ENCODE measurements at places on chromosomes 6 and 20. TPM values are rescaled to one million over a fixed set of nuclear protein-coding genes. Genes with fewer than 3 reads are reported as not detected.

- peak; percentile 65 for DNase-seq
Observed at GRCh38 chr20:50191065-50191543, 474 bp downstream of the CEBPB start.

DNA sequence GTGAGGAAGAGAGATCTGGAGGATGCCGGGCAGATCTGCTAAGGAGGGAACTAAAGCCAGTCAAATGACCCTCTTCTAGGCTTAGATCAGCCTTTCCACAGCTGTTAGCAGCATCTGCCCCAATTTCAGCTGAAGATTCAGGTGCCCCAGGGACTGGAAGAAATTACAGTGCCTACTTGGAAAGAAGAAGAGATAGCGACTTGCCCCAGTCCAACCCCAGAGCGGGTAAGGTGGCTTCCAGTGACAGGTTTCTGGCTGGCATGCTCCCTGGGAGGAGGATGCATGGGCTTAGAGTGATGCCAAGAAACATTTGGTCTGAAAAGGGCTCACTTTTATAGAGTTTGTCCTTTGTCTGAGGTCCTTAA, 620 bp downstream of the TJAP1 start:
- DNase-seq: no peak

DNA sequence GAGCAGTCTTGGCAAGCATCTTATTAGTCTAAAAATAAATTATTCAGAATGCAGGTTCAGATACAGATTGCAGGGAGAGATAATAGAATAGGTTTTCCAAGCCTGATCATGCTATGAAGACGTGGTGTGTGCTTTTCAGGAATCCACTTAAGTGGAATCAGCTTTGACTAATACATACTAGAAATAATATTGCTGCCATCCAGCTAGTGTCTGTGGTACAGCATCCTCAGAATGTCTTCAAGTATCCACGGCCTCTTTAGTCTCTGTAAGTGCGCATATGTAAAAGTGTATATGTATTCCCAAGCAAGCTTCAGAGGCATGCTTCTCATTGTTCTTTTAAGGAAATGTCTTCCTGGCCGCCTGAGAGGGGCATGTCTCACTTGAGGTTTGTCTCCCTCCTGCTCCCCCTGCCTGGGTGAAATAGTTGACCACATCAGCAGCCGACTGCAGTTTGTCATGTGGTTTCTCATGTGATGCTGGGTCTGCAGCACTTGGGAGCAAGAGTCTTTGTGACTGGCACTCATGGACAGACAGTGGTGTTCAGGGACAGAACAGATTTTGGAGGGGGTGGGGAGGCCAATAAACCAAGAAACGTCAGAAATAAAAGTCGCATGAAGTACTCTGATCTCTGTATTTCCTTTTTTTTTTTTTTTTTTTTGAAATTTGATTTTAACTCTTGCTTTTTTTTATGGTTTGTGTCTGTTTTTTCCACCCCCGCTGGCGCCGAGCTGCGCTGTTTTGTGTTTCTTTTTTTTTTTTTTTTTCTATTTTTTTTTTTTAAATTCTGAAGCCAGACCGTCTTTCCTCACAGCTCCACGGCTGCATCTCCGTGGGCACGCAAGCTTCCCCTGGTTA, 150.8 kb downstream of the PRL start:
- peak; percentile 6 for DNase-seq

GRCh38 chr6:116218172-116218633, 35.7 kb downstream of the TSPYL4 start:
- DNase-seq: no peak

DNA sequence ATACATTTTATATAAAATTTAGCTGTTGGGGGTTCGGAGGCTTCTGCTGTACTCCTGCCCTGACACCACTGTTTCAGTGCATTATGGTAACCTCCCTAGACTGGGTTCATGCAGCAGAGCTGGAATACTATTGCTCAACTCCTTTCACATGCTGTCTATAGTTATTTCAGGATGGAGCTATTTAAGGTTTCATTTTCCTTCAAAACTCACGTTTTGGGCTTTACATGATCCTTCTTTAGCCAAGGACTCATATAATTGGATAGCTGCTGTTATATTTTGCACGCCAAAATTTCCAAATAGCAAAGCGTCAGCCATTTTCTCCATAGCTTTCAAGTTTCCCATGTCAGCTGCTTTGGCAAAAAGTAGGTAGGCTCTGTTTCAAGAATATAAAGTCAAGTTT, 76.8 kb downstream of the SEL1L2 start:
- no peak for DNase-seq

DNA sequence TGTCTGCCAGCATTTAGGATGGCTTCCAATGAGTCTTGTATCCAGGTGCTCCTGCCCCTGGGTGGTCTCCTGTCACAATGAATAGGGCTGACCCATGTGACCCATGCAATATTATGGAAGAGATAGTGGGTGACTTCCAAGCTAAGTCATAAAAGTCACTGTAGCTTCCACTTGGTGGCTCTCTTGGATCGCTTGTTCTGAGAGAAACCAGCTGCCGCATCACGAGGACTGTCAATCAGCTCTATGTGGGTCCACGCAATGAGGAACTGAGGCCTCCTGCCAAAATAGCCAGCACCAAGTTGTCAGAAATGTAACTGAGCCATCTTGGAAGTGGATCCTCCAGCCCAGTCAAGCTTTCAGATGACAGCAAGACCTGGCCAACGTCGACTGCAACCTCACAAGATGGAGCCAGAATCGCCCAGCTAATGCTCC, 14.9 kb upstream of the MATN4 start:
- DNase-seq: peak; percentile 54

DNA sequence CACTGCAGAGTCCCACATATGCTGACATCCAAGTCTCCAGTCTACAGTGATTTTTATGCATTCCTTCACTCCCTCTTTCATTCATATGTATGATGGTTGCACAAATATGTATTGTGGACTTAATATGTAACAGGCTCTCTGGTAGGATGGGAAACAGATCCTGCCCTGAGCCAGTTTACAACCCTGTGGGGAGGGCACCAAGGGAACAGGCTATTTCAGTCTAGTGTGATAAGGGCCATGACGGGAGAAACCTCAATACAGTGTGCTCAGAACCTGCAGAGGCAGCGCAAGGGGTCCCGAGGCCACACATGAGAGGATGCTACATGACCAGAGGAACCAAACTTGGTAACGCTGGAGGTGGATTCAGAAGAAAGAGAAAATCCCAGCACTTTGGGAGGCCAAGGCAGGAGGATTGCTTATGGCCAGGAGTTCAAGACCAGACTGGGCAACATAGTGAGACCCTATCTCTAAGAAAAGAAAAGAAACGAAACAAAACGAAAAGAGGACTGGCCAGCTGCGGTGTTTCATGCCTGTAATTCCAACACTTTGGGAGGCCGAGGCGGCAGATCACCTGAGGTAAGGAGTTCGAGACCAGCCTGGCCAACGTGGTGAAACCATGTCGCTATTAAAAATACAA, 249.8 kb upstream of the JARID2 start:
- DNase-seq: no peak

- DNase-seq: peak; percentile 90
Observed at GRCh38 chr6:3773678-3774298, 22.3 kb upstream of the PXDC1 start.

The DAAM2 gene
- 17.8 TPM for total RNA-seq

The PGC gene
- total RNA-seq: not detected

The SMIM8 gene
- total RNA-seq: 16.5 TPM

The IL17A gene
- total RNA-seq: not detected
